ENCODE measurements at places on chromosomes 13 and 19.

GRCh38 chr13:37473035-37473434 lies 125.5 kb downstream of the POSTN start:
- no peak for DNase-seq

DNA sequence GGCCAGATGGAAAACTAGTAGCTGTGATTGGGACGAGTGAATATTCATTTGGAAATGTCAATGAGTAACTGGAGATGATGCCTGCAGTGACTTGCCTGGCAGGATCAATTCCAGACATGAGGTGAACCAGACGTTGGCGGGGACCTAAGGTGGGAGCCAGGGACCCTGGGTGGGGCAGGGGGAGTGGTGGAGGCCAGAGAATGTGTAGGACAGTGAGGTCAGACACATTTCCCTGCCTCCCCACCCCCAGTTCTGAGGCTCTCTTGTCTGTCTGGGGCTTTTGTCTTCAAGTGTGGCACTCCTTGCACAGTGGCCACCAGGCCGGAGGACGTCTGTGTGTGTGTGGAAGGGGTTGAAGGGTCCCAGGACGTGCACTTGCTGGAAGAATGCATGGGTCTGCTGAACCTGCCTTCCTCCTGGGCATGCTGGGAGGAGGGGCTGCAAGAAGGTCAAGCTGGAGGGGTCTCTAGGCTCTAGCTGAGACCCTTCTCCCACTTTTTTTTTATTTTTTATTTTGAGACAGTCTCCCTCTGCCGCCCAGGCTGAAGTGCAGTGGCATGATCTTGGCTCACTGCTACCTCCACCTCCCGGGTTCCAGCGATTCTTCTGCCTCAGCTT lies 51.6 kb downstream of the CHST8 start:
- DNase-seq: no peak

- DNase-seq: no peak
These were observed 10.6 kb downstream of the NANOS3 start for GRCh38 chr19:13887517-13887916.

DNA sequence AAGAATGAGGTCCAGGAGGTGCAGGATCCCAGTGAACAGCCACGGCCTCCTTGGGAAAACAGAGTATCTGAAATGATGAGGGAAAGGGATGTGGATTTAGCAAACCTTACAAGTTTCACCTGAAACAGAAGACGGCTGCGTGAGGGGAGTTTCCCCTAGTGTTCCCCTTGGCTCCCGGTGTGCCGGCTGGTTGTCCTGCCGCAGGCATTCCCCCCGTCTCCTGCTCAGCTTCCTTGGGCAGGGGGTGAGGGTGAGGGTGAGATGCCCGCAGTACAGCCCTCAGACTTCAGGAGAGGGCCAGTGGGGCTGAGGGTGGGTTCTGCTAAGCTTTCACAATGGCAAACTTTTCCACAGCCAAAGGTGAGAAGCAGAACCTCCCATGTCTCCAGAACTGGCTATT lies 201.1 kb upstream of the SOX1 start:
- no peak for DNase-seq

DNA sequence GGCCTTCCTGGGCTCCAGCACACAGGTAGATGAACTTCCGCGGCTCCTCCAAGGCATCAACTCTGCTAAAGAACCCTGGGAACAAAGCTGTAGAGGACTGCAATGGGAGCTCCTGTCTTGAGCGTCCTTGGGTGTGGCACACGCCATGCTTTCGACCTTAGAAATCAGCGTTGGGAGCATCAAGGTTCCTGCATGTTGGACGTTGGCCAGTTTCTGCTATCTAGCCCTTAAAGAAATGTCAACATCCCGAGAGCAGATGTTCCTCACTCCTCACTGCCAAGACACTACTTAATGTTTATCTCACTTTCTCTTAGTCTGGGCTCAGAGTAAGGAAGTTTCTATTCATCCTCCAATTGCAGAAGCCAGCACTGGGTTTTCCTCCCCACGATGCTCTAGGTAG lies 70.6 kb upstream of the MEDAG start:
- no peak for DNase-seq

DNA sequence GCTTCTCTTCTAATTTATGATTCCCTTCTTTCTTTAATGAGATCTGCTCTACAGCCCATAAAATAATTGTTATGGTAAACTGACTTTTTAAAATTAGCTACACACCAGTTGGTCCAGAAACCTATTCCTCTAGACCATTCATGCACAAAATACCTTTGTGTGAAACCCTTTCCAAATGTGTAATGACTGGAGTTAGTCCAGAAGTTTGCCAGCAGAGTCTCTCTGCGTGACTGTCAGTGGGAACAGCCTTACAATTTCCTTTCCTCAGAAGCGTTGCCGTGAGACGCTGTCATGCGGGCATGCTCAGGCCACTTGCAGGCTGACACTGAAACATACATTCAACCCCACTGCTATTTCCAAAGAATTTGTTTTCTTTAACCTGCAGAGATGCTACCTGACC lies 965.2 kb downstream of the PCDH9 start:
- DNase-seq: no peak

DNA sequence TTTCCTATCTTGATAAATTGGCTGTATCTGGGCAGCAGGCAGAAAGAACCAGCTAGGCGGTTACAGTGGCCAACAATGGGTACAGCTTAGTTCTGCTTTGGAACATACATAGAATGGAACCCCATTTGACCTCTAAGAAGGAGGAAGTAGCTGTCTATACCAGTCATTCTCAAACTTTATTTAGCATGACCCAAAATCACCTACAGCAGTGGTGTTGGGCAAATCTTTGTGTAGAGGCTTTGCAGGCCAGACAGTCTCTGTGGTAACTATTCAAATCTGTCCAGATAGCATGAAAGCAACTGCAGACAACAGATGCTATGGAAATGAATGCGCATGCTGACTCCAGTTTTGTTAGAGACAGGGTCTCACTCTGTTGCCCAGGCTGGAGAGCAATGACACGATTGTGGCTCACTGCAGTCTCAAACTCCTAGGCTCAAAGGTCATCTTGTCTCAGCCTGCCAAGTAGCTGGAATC lies 12.0 kb upstream of the KCNC3 start:
- no peak for DNase-seq

- DNase-seq: no peak
These were observed 935.5 kb upstream of the SLC10A2 start for GRCh38 chr13:104001766-104002165.

DNA sequence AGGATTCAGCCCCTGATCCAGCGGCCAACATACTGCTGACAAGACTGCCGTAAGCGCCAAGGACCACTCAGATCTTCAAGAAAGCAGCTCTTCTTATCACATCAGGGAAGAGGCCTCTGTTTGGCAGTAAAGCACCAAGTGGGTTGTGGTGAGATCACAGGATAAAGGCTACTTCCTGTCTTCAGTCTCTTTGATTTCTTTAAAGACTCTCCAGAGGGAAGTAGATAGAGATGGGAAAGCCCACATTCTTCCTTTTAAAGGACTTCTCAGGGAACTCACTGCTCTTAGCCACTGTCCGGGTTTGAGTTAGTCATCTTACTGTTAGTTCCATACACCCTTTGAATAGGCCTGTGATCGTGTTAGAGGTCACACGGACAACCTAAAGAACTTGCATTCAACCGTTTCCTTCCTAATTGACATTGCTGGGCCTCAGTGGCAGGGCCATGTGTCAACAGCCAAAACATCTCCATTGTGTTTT lies 47.2 kb upstream of the POMP start:
- DNase-seq: no peak

GRCh38 chr13:27000686-27001085 lies 170.9 kb downstream of the USP12 start:
- no peak for DNase-seq

DNA sequence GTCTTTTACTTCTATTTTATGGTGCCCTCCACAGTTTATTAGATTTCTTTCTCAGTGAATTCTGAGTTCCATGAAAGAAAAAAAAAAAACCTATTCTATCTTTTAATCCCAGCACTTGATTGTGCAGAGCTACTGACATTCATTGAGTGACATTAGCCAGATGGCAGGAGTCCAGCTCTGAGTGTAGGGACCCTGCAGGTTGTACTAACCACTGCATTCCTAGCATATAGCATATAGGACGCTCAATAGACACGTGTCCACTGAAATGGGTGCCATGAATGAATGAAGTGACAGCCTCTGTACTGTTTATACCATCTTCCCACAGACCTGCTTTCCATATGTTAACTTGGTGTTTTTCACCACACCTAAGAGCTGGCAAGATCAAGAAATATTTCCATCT lies 206.3 kb downstream of the RAP2A start:
- no peak for DNase-seq

DNA sequence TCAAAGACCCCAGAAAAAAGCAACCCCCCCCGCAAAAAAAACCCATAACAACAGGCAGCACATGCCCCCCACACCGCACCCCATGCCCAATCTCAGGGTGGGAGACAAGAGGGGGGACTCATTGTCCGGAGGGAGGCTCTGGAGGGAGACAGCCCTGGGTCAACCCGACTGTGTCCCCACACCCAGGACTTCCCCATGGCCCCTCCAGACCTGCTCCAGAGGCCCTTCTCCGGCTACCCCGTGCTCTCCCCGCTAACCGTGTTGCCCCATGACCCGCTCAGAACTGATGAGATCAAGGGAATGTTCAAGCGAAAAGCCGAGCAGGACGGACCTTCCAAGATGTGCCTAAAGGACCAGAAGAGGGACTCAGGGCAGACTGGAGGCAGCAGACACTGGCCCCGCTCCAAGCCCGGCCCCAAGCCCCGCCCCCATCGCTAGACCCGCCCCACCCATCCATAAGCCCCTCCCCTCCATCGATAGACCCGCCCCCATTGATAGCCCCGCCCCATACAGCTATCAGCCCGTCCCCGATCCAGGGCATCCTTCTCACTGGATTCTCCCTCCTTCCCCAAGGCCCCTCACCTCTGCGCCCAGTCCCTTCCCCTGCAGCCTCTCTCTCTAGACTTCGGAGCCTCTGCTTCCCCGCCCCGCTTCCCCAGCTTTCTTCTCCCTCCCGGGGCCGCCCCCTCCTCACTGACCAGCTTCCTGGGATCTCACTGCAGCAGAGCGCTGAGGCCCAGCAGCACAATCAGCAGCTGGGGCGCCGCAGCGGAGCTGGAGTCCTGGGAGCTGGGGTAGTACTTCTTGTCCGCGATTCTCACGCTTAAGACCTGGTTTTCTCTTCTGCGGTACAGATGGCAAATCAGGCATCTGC lies 2.2 kb downstream of the BST2 start:
- no peak for DNase-seq

- no peak for DNase-seq
These were observed 420.3 kb upstream of the PCDH9 start for GRCh38 chr13:67650471-67650870.

DNA sequence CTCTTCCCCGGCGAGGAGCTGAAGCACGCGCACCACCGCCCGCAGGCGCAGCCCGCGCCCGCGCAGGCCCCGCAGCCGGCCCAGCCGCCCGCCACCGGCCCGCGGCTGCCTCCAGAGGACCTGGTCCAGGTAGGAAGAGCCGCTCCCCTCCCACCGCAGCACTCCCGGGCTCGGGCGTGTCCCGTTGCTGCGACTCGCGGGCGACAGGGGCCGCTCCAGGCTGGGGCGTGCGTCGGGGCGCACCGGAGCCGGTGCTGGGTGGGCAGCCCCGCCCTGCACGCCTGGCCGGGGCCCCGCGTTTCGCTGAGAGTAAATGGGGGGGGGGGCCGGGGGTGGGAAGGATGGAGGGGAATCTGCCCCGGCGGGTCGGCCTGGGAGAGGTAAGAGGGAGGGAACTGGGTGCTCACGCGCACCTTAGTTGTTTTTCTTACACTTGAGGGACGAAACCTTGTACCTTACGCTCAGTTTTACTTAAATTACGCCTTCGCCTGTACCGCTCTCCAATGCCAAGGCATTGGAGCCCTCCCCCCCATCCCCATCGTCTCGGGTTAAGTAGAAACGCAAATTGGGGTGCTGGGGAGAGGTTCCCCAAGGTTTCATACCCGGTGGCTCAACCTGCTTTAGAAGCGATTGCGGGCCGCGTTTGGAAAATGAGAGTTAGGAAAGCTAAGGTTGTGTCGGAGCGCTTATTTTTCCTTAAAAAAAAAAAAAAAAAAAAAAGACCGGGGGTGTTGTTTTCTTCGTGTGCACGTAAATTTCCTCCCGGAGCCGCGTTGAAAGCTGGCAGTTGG lies 850 bp downstream of the KLF5 start:
- no peak for DNase-seq

- no peak for DNase-seq
These were observed 1534.6 kb upstream of the MIR17HG start for GRCh38 chr13:89812856-89813255.

Data from NCI-H1417 treated with DMSO at 0.1 percent for 48 hours (cell line).